ENCODE measurements at places on chromosomes 2 and 18.

- DNase-seq, result no peak
Observed at GRCh38 chr2:132790207-132790785, 120.3 kb upstream of the LYPD1 start.

DNA sequence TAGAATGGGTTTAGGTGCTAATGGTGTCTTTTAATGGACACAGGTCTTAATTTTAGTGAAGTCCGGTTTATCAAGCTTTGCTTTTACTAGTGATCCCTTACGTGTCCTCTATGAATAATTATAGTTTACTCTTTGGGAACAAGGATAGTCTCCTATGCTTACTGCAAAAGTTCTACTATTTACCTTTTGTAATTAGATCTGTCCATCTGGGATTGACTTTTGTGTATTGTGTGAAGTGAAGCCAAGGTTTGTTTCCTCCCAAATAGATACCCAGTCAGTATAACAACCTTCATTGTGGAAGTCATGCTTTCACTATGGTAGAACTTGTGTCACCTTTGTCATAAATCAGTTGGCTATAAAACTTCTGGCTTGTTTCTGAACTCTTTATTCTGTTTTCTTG lies 740.9 kb upstream of the CRIM1 start:
- DNase-seq, result no peak

DNA sequence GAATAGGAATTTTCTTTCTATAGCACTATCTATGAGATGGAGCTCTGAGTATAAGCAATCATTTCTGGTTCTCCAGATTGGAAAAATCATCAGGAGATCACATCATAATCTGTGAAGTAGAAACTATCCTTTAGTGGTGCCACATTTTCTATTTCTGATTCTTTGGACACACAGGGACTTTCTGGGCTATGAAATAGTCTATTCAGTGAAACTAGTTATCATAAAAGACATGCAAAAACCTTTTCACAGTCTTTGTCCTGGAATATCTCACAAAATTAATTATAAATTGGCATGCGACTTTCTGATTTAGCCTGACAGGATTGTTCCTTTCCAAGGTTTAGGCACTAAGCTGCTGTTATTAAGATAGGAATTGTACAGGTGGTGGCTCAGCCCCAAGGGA lies 428.6 kb downstream of the DLGAP1 start:
- no peak for DNase-seq

DNA sequence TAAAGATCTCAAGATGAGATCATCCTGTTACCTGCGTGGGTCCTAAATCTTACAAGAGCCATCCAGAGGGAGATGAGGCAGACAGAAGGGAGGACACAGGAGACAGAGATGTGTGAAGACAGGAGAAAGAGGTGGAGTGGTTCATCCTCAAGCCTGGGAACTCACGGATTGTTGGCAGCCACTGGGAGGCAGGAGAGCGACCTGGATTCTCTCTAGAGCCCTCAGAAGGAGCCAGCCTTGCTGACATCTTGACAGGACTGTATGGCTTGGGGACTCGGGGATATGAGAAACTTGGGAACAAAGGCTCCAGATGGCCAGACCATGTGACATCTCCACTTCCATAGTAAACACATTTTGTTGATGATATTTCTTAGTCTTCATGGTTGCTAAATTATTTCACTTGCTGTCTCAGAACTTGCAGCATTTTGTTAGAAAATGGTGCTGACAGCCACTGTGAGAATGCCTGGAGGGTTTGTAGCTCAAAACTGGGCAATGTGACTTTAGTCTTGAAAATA lies 57.8 kb upstream of the MC2R start:
- no peak for DNase-seq

GRCh38 chr18:44837482-44838180 lies 156.9 kb downstream of the SETBP1 start:
- no peak for DNase-seq

GRCh38 chr2:217370391-217370790 lies 510.5 kb upstream of the TNP1 start:
- DNase-seq, result no peak

DNA sequence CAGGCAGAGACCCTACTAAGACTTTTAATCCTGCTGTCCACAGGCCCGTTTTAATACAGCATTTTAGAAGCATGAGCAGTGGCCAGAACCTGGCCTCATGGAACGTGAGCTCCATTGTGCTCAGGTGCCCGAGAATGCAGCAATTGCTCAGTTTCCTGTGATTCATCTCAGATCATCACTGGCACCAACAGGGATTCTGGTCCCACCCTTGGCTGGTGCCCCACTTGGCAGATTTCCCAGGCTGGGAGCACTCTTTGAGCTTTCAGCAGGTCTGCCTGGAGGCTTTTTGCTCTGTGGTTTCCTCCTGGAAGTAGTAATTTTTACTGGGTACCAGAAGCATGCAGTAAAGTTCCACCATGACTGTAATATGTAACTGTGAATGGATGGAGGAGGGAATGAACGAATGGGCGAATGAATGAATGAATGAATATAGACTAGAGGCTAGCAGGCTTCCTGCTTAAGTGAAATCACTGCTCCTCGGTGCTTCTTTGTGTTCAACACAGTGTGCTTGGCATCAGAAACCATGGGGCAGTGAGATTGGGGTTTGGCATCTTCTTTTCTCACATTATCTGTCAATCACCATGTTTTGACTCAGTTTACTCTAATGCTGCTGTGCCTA lies 312.9 kb downstream of the PRKCE start:
- peak; percentile 11 for DNase-seq

- DNase-seq, result no peak
Observed at GRCh38 chr2:115650827-115651226, 1208.4 kb downstream of the DPP10 start.

GRCh38 chr18:4284528-4284927 lies 170.6 kb downstream of the DLGAP1 start:
- no peak for DNase-seq

GRCh38 chr2:43105586-43106558 lies 120.5 kb downstream of the ZFP36L2 start:
- DNase-seq, result no peak

DNA sequence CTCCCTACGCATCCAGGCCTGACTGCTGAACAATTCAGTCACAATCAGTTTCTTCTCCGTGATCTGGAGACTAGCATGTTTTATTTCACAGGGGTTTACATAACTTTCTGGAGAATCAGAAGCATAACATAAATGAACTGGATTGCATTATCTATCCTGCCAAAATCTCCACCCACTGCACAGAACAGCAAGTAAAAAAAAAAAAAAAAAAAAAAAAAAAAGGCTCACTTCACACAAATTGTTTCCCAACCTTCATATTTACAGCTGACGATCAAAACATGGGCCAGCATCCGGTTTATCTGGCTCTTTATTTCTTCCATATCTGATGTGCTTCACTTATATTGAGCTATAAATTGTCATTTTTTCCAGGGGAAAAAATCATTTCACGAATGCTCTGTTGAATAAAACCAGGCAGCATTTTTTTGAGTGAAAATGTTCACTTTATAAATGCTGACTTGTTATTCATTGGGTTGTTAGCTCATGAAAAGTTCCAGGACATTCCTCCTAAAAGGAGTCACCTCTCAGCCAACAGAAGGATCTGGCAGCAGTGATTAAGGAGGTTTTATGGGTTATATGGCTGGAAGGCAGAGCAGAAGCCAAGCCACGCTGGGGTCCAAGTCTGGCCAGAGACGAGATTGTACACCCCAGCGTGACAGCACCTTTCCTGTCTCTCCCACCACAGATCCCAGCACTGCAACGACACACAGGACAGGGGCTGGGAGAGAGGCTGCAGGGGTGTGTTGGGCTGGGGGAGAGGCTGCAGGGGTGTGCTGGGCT lies 51.2 kb upstream of the GLI2 start:
- no peak for DNase-seq
